ENCODE measurements at places on chromosomes 12 and 14. TPM values are rescaled to one million over a fixed set of nuclear protein-coding genes. Genes with fewer than 3 reads are reported as not detected.

The NID2 gene
- 30.7 TPM for total RNA-seq

The CRIP2 gene
- total RNA-seq: 172 TPM

The OR6C2 gene
- total RNA-seq: not detected

The MYH6 gene
- 1.5 TPM for total RNA-seq

The STAC3 gene
- 5.0 TPM for total RNA-seq

The CAPS2 gene
- total RNA-seq: 7.2 TPM

All from left lung (tissue), 14 donors.